ENCODE measurements at places on chromosomes 12 and 14.

DNA sequence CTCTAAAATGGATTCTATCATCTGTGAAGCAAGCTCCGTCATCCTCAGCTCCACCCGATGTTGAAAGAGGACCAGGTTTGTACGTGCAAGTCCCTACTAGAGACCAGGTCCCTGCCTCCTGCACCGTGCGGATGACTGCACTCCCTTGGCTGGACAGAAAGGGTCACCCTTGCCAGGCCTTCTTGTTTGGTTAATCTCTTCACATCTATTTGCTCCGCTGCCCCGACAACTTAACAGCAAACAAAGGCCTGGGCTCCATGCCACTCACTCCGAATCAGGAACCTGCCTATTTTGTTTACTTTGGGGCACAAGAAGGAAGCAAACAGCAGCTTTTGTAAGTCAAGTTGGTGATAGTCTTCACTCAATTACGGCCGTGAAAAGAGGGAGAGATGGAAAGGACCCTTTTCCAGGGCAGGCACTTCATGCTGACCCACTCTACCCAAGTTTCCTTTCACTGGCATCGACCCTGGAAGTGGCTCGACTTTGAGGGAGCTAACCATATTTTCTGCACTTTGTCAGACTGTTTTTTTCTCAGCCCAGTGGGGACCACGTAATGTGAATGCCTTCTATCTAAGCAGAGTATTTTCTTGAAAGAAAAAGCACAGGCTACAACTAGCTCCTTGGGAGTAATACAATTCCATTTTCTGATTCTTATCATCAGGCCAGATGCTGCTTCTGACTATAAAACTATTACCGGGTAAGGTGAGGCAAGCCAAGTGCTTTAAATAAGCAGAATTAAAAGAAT is 202.6 kb downstream of the FOXN3 start:
- DNase-seq: no peak

GRCh38 chr12:66620026-66620425 is 58.9 kb downstream of the GRIP1 start:
- DNase-seq: no peak

DNA sequence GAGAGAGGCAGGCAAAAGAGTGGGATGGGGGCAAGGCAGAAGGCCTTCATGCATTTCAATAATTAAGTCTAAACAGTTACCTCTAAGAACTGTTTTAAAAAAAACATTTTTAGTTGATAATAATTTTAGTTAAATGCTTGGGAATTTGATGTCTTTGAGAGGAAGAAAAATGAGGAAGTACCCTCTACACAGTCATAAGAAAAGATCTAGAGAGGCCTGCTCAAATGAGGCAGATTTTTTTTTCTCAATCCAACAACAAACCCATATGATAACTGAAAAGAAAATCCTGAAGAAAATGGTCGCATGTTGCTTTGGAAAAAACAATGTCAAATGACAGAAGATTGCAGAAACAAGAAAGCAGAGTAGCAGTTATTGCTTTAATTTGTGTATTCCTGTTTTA is 25.6 kb downstream of the SINHCAF start:
- DNase-seq: no peak

GRCh38 chr14:72172597-72172996 is 240.4 kb downstream of the RGS6 start:
- DNase-seq: no peak
